ENCODE measurements at places on chromosomes 6 and 20.

- no peak for DNase-seq
Measured at GRCh38 chr20:19335916-19336315, 123.5 kb downstream of the SLC24A3 start.

GRCh38 chr6:117512987-117513573, 30.6 kb downstream of the DCBLD1 start:
- no peak for DNase-seq

- DNase-seq = peak; percentile 81
Measured at GRCh38 chr20:47663354-47664067, 121.8 kb downstream of the SULF2 start.

DNA sequence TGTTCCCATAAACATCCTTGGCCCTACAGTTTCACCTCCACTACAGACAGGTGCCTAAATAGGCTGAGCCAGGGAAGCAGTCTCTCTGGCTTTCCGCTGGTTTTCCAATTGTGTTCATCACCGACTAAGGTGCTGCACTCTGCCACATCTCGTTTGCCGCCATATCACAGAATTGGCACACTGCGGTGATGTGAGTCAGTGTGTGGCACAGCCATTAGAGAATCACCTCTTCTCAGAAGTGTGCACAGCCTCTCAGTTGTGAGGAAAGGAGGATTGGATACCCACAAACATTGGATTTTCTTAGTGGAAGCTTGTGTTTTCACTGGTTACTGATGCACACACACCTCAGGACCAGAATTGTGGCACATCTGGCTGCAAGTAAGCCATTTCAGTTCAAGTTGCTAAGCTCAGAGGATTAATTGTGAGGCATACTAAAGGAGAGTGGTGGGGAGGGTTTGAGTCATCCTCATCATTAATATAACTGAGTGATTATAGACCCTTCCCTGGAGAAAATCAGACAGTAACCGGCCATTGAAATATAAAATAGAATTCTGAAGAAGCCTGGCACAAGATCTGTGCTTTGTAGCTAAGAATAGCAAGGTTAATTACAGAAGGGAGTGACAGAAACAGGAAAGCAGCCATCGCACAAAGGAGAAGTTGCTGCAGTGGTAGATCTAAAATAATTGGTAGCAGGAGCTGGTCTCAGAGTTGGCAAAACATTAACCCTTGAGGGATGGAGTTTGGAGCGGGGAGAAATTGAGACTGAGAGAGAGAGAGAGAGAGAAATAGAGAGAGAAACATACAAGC, 506.9 kb downstream of the LMBRD1 start:
- no peak for DNase-seq

- DNase-seq = peak; percentile 38
Measured at GRCh38 chr6:137261761-137262160, 42.6 kb upstream of the IFNGR1 start.

GRCh38 chr6:134744301-134744700, 205.6 kb downstream of the ALDH8A1 start:
- DNase-seq = peak; percentile 37

DNA sequence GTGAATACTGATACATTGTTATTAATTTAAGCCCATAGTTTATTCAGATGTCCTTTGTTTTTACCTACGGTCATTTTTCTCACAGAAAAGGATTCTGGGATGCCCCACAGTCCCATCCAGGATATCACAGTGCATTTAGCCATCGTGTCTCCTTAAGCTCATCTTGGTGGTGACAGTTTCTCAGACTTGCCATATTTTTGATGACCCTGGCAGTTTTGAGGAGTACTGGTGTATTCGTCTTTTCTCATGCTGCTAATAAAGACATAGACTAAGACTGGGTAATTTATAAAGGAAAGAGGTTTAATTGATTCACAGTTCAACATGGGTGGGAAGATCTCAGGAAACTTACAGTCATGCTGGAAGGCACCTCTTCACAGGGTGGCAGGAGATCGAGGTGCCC, 295.9 kb upstream of the CDH4 start:
- no peak for DNase-seq
